ENCODE measurements at places on chromosomes 3 and 15.

GRCh38 chr15:43487271-43487895 lies 5.6 kb downstream of the TP53BP1 start:
- no peak for DNase-seq

GRCh38 chr15:26805470-26805869 lies 32.6 kb upstream of the GABRB3 start:
- no peak for DNase-seq

- DNase-seq, result no peak
Observed at GRCh38 chr3:64972793-64973192, 285.0 kb upstream of the ADAMTS9 start.

GRCh38 chr15:76529911-76530310 lies 193.3 kb downstream of the ISL2 start:
- no peak for DNase-seq

DNA sequence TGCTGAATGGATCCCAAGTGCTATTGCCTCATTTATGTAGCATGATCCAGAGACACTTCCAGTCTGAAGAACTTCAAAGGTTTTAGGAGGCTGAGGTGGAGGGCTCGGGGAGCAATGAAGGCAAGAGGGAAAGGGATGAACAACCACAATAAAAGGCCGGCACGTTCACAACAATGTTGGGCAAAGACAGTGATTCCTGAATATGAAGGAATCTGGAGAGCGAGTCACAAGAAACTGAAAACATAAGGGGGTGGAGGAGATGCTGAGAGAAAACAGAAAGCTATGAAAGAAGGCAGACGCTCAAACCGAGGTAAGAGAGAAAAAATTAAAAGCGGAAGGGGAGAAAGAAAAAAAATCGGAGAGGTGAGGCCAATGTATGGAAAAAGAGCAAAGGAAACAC lies 120.1 kb downstream of the GREM1 start:
- no peak for DNase-seq

- no peak for DNase-seq
Observed at GRCh38 chr3:10563396-10563795, 58.0 kb upstream of the ATP2B2 start.

DNA sequence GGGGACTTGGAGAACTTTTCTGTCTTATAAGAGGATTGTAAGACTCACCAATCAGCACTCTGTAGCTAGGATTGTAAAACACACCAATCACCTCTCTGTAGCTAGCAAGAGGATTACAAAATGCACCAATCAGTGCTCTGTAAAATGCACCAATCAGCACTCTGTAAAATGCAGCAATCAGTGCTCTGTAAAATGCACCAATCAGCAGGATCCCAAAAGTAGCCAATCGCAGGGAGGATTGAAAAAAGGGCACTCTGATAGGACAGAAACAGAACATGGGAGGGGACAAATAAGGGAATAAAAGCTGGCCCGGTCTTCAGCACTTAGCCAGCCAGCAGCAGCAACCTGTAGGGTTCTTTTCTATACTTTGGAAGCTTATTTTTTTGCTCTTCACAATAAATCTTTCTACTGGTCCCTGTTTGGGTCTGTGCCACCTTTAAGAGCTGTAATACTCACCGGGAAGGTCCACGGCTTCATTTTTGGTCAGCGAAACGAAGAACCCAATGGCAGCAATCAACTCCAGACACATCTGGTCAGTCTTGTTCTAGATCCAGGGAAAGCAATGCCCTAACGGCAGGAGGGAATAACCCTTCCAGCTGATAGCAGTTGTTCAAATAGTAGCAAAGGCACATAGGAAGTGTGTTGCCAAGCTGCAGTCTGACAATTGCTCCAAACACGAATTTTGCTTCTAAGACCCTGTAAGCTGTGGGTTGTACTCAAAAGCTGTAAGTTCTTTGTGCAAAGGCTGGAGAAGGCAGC lies 135.6 kb downstream of the TJP1 start:
- DNase-seq, result no peak

DNA sequence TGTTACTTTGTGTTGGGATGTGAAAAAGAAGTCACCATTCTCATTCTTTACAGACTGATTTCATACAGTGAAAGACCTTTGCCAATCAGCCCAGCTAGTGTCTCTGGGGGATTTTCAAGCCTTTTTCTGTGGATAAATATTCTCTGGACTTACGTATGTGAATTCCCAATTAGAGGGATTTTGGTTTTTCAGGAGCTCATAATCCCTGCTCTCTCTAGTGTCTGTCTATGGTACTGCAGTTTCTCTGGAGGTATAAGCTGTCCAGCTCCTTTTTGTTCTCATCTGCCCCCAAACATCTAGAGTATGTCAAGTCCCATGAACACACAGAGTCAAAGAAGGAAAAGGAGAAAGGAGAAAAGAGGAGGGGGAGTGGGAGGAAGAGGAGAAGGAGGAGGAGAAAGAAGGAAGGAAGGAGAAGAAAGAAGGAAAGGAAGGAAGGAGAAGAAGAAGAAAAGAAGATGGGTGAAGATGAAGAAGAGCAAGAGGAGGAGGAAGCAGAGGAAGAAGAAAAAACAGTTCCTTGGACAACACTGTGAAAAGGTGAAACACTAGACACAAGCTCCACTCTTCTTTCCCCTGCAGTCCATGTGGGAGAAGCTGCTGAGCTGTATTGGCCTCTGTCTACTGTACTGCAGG lies 218.6 kb downstream of the GREM1 start:
- no peak for DNase-seq

DNA sequence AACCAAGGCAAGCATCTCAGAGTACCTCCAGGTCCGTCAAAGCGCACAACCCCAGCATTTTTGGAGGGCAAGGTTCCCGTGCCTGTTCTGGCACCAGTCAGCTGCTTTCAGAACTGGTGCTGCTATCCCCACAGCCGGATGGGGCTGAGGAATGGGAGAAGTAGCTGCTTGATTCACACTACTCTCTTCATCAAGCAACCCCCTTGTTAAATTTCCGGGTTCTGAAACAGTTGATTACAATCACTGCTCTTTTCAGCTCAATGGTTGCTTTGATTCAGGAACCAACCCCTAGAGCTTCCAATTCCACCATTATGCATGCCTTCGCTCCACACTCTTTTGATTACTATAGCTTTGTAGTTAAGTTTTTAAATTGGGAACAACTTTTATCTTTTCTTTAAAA lies 12.3 kb upstream of the UBA7 start:
- DNase-seq, result no peak

GRCh38 chr3:94064243-94064860 lies 1.5 kb downstream of the NSUN3 start:
- DNase-seq, result no peak

DNA sequence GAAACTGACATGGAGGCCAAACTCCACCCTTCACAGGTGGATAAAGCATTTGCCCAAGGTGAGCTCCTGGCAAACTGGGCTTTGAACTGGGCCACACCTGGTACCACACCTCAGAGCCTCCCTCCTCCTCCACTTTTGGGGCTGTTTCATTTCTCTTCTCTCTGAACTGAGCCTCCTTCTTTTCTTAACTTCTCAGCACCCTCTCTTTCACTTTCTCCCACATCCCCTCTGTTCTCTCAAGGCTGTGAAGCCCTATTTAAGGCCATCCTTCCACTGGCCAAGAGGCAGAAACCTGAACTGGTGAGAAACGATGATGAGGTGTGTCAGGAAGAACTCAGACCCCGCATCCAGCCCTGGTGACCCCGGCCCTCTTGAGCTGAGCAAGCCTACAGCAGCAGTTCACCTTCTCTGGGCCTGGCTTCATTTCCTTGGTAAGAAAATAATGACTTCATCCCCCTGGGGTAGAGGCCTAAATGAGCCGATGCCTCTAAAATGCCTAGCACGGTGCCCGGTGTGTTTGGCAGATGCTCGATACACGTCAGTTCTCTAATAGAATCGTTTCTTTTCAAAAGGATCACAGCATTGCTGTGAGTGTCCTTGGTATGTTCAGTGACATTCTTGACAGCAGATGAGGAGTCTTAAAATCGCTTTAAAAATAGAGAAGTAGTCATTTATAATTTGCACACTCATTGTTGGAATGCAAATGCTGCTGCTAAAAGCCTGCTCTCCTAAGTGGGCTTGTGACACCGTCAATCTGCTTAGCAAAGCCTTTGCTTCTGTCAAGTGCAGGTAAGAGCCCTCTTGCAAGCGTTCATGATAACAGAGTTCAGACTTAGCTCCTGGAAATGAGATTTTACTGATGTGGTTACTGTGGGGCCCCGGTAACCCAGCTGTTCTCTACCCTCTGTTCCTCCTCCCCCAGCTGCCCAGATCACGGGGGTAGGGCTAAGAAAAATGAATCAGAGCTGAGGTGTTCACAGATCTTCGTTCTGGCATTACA lies 97.7 kb upstream of the ATP2B2 start:
- peak; percentile 75 for DNase-seq

- DNase-seq, result no peak
Observed at GRCh38 chr15:29403772-29404171, 134.2 kb upstream of the NSMCE3 start.

DNA sequence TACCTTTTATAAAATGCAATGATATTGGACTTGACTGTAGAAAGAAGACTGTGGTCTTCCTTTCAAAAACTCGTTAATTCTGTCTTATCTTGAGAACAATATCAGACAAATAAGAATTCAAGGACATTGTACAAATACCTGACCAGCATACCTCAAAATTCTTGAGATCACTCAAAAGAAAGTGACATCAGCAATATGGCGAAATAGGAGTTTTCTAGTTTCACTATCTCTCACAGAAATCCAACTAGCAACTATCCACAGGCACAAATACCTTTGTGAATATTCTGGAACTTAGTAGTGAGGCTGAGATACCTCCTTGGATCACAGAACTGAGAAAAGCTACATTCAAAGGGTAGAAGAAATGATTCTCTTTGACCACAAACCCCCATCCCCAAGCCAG lies 419.7 kb downstream of the ZNF385D start:
- DNase-seq, result no peak

All from CD4-positive, alpha-beta T cell treated with Interferon alpha-2 for 1 hour (primary cell).